ENCODE measurements at places on chromosomes 2 and 18.
A peak's percentile ranks its signal among the peaks of the same experiment; 100 is the strongest.

DNA sequence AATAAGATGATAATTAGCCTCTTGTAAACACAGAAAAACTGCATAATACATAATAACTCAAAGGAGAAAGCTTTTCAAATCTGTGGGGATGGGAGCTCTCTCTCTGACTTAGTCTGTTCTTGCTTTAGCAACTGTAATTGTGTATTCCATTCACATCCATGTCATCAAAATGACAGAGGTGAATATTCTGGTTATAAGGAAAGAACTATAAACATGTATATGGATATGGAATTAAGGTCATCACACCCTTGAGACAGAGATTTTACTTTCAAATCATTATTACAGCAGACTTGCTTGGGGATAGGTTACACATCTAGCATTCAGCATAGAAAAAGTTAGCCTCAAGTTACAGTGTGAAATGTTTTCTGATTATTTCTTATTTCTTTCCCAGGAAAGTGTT, 497.7 kb downstream of the LRP1B start:
- DNase-seq = no peak

DNA sequence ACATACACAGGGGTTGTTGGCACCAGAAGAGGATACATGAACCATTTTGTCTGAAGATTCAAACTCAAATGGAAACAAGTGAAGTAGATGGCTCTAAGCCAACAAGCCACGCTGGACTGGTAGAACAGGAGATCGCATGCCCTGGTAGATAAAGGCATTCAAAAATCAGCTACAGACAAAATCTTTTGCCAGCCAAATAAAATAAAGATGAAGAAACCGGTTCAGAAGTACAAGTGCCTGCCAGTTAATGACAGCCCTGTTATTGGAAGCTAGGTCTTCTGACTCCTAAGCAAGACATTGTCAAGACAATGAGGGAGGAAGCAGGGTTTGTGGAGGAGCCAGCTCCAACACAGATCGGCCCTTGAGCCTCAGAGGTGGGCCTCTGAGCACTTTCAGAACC, 52.3 kb downstream of the EHD3 start:
- DNase-seq = no peak

GRCh38 chr18:26550998-26551694, 2.8 kb upstream of the KCTD1 start:
- DNase-seq = no peak

DNA sequence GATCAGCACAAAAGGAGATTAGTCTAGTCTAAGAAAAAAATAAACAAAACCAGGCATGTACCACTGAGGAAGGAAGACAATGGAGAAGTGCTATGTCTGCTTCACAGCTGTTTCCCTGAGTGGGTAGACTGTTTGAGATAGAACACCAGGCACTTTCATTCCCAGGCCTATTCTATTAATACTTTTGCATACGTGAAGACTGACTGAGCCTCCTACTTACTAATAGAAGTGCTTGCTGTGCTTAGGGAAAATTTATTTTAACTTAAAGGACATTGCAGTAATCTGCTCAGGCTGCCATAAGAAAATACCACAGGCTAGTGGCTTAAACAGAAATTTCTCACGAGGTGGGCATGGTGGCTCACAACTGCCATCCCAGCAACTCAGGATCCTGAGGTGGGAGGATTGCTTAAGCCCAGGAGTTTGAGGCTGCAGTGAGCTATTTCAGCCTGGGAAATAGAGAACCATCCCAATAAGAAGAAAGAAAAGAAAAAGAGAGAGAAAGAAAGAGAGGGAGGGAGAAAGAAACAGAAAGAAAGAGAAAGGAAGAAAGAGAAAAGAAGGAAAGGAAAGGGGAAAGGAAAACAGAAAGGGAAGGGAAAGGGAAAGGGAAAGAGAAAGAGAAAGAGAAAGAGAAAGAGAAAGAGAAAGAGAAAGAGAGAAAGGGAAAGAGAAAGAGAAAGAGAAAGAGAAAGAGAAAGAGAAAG, 33.0 kb downstream of the CMPK2 start:
- DNase-seq = no peak

- DNase-seq = no peak
Observed at GRCh38 chr2:19714926-19715325, 186.9 kb downstream of the TTC32 start.

- DNase-seq = no peak
Observed at GRCh38 chr18:49446481-49446880, 14.0 kb downstream of the DYM start.

- DNase-seq = no peak
Observed at GRCh38 chr18:53735526-53735925, 488.9 kb downstream of the MBD2 start.

- no peak for DNase-seq
Observed at GRCh38 chr2:187995556-187995955, 296.1 kb upstream of the GULP1 start.

GRCh38 chr2:222465746-222466145, 41.4 kb downstream of the SGPP2 start:
- no peak for DNase-seq

- DNase-seq = peak; percentile 76
Observed at GRCh38 chr2:203808046-203808750, 59.4 kb upstream of the CTLA4 start.

DNA sequence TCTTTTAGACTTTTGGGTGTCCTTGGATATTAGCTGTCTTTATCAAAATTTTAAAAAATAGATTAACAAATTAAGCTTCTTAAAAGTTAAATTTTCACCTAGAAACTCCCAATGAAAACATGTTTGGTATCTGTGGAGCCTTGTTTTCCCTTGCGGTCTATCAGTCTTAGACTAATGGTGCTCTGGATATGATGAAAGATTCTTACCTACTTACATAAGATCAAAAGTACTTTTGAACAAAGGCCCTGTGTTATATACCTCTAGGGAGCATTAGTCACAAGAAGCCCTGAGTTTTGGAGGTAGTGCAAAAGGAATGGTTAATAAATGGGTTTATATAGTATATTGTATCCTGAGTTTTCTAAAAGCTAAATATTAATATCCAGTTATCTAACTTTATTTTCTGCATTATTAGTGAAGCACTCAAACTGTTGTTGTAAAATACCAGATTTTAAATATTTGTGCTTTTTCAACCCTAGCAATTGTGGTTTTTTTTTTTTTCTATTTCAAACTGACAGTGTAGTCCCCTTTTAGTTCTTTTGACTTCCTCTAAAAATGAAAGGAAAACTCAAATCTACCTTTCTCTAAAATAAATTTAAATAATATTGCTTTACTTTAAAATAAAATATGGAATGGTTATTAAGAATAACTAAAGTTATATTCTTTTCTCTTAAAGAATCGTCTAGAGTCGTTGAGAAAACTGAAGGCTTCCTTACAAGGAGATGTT, 18.1 kb downstream of the NDC80 start:
- DNase-seq = peak; percentile 73

DNA sequence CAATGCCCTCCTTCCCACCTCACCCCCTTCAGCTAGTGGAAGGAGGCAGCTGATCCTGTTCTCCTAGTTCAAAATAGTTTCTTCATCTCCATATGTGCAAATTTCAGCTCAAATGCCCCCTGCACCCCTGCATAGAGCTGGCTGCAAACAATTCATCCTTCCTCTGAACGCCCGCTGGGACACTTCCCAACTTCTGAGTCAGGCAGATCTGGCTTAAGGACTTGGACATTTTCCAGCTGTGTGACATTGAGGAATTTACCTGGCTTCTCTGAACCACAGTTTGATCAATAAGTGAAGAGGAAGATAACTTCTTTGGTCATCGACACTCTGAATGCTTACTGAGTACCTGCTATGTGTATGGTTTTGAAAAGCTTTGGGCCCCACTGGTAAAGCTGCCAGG, 23.5 kb downstream of the PTGR3 start:
- no peak for DNase-seq

DNA sequence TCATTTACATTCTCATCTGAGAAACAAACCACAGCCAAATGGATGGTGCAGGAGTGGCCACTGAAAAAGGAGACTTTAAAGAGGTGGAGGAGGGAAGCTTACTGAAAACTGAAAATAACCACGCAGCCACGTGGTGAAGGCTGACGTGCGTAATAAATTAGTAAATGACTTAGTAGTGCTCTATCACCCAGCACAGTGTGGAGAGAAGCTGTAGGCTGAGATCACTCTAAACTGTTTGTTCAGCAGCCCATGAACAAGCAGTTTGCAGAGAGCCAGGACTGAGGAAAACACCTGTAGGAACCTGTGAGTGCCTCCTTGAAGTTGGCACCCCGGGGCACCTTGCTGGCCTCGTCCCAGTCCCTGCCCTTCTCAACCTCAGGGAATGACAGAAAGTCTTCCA, 193.0 kb downstream of the TXNL1 start:
- no peak for DNase-seq

- no peak for DNase-seq
Observed at GRCh38 chr2:48440103-48440390, 89.9 kb upstream of the STON1 start.

- DNase-seq = peak; percentile 73
Observed at GRCh38 chr2:20052861-20053281, 1.4 kb upstream of the LAPTM4A start.

- peak; percentile 51 for DNase-seq
Observed at GRCh38 chr2:203061346-203061745, 46.7 kb downstream of the NBEAL1 start.

DNA sequence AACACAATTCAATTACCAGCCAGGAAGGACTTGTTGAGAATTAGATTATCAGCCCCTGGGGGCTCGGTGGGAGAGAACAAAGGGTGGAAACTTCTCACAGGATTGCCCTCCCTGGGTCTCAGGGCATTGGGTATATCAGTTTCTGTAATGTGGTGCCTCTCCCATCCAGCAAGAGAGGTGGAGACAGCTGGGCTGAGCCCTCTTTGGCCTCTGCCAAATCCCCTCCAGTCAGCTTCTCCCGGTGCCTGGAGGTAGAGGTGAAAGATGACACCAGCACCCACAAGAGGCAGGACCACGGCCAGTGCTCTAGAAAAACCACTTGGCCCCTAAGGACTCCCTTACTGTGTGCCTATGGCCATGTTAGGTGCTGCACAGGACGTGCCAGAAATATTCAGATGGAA, 179.7 kb downstream of the HAUS1 start:
- DNase-seq = no peak

DNA sequence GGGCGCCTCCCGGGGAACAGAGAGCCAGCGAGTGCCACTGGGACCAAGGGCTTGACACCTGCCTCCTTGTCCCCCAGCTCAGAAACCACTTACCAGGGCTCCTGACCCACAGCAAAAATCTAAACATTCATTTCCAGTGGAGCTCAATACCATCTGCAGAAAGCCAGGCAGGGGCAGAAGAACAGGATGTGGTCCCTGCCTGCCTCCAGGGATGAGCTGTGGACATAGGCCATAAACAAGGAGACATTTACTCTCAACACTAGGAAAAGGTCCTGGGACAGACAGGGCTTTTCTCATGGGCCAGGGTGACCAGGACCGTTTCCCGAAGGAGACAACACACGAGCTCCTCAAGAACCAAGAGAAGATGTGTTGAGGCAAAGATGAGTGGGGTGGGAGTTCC, 203.0 kb downstream of the CTIF start:
- DNase-seq = peak; percentile 52

GRCh38 chr2:9941196-9941995, 10.1 kb upstream of the GRHL1 start:
- DNase-seq = peak; percentile 78

DNA sequence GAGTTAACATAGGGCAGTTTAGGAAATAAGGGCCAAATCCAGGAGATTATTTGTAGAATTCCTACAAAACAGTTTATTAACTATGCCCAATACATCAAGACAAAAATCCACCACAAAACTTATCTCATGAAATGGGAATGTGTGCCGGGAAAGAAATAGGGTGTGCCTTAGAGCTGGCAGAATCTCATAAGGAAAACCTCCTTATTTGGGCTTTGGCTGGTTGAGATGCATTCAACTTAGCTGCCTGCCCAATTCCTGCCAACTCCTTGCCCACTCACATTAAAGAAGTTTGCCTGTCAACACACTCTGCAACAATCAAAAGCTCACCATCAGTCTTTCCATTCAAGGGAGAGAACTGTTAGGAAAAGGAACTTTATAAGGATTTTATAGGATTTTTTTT, 500.6 kb downstream of the SATB2 start:
- no peak for DNase-seq

GRCh38 chr2:12126318-12126717, 379.9 kb downstream of the LPIN1 start:
- no peak for DNase-seq

All from SK-MEL-5 (cell line).